Stimulated activated CD8-positive, alpha-beta memory T cell treated with anti-CD3 and anti-CD28 coated beads, Interleukin-12 subunit alpha, Interleukin-12 subunit beta, amount 100 ng/mL, for 4 hours (primary cell): ENCODE measurements at places on chromosomes 4 and X.

DNA sequence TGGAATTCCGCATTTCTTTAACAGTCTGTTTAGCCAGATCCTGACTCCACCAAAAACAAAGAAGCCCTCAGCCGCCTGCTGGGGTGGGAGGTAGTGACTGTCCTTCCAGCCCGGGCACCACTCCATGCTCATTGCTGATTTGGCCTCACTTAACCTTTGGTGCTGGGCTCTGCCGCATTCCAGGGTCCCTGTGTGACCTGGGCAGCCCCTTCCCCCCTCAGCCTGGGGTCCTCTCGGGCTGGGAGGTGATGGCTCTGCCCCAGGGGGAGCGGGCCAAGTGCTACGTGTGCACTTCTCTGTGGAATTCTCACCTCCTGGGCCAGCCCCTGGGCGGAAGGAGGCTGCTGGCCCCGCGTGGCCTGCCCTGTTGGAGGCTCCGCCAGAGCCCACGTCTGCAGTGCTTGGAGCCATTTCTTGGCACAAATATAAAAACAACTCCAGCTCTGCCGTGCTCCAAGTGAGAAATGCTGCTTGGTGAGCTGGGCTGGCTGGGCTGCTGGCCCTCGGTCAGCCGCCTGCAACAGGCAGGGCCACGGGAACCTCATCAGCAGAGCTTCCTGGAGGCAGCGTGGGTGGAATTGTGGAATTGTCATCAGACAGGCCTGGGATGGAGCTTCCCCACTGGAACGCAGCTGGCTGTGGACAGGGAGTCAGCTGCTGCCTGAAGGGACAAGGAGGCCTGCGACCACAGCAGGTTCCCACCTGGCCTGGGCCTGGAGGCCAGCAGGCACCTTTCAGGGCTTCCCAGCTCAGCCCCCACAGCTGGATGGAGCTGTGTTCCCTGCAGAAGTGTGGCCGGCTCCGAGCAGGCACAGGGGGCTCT lies 66.0 kb downstream of the TRMT44 start:
- no peak for DNase-seq

- DNase-seq, result no peak
These were observed 118.6 kb upstream of the TAPT1 start for GRCh38 chr4:16344853-16345252.

- DNase-seq, result no peak
These were observed 17.8 kb downstream of the ZNF185 start for GRCh38 chrX:152915541-152916241.

- DNase-seq, result no peak
These were observed 9.7 kb upstream of the TMEM165 start for GRCh38 chr4:55386073-55386472.

DNA sequence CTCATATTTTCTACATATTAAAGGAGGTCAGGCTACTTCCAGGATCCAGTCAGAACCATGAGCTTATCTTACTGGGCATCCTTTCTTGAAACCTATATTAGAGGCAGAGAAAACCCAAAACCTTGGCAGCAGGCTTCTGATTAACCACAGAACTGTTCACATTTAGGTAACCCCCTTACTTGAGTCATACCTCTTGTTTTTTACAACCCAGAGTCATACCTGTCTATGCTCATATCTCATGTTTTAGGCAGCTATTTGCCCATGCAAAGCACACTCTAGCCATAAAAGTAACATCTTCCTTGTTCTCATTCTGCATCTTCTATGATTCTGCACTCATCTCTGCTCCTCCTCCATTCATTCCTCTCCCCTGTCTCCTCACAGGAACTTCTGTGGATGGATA lies 138.0 kb upstream of the SMIM31 start:
- no peak for DNase-seq

GRCh38 chr4:112418092-112418491 lies 97.9 kb downstream of the NEUROG2 start:
- no peak for DNase-seq

- DNase-seq, result no peak
These were observed 80.8 kb upstream of the RPS6KA3 start for GRCh38 chrX:20347481-20347880.

GRCh38 chr4:15368856-15369255 lies 59.0 kb upstream of the C1QTNF7 start:
- DNase-seq, result no peak

DNA sequence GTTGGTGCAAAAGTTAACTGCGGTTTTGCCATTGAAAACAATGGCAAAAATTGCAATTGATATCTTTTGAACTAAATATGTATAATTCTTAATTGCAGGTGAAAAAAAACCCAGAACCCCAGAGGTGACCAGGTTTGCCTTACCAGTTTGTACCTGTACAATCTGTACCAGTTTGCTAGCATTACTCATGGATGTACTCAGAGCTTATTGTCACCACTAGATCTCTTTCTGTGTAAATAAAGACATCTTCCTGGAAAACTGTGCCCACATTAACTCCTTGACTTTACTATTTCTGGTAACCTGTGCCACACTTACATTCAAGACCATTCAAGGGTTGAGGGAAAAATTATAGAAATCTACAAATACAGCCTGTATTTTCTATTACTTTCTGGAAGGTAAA lies 139.7 kb downstream of the ELOVL6 start:
- DNase-seq, result no peak

DNA sequence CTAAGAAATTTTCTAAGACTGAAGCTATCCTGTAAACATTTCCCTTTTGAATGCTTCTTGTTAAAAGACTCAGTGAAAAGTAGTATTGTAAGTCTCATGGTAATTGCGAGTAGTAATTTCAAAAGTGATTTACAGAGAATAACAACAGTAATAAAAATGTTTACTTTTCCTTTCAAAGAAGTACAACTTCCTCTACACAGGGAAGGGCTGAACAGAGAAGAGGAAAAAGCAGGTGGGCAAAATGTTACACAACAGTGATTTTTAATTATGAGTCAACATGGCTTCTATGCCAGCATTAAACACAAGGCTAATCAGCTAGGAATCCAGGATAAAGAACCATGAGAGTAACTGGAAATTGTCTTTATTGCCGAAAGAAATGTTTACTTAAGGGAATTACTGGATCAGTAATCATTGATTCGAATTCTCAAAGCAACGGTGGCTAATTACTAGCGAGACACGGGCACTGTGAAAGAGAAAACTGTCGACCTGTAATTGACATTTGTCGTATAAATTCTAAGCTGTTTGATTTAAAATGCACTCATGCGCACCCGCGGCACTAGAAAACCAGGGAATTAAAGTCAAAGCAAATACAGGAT lies 15.4 kb downstream of the UTP3 start:
- DNase-seq, result no peak

GRCh38 chrX:32293962-32294700 lies 917.2 kb downstream of the DMD start:
- DNase-seq, result no peak

DNA sequence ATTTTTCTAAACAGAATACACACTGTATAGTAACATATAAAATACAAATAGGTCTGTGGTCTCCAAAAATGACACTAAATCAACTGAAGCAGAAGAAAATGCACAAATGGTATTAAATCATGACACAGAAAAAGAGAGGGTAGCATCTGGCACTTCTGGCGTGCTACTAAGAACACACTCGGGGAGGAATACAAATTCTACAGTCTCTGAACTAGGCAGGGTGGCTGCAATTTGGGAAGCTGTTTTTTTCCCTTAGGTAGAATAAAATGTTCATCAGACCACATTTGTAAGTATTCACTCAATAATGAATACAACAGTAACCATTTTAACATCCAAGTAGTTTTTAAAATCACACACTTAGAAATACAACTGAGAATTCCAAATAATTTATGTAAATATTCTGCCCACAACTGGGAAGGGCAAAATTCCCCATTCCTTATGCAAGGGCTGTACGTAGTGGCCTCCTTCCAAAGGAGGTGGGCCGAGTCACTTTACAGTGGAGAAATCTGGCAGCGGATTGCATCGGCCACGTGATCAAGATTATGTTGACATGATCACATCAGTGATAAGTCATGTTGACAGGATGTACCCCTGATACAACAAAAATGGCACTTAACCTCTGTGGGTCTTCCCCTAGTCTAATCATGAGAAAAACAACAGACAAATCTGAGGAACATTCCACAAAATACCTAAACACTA lies 101.1 kb downstream of the TSPAN5 start:
- DNase-seq, result no peak

DNA sequence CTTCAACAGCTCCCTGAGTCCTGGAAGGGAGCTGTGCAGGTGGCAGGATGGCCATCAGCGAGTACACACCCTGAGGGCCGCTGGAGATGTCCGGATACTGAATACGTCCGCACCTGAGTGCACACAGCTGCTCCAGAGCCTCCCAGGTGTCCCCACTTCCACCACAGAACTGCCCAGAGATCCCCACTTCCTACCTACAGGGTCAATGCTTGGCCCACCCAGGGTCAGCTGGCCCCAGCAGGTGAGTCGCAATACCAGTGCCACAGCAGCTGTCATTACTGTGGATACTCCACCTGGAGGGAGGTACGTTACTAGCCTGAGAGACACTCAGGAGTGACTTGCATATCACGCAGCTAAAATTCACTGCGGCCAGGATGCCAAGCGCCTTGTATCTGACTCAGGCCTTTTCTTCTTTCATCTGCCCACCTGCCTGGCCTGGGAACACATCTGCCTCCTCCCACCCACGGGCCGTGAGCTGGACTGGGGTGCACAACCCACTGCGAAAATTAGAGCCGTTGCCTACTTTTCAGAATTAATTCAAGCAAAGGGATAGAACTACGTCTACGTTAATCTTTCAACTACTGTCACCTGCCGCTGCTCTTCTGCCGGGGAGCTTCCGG lies 9.4 kb downstream of the C4orf50 start:
- no peak for DNase-seq

GRCh38 chr4:54227256-54228055 lies 1.6 kb upstream of the PDGFRA start:
- DNase-seq, result no peak

DNA sequence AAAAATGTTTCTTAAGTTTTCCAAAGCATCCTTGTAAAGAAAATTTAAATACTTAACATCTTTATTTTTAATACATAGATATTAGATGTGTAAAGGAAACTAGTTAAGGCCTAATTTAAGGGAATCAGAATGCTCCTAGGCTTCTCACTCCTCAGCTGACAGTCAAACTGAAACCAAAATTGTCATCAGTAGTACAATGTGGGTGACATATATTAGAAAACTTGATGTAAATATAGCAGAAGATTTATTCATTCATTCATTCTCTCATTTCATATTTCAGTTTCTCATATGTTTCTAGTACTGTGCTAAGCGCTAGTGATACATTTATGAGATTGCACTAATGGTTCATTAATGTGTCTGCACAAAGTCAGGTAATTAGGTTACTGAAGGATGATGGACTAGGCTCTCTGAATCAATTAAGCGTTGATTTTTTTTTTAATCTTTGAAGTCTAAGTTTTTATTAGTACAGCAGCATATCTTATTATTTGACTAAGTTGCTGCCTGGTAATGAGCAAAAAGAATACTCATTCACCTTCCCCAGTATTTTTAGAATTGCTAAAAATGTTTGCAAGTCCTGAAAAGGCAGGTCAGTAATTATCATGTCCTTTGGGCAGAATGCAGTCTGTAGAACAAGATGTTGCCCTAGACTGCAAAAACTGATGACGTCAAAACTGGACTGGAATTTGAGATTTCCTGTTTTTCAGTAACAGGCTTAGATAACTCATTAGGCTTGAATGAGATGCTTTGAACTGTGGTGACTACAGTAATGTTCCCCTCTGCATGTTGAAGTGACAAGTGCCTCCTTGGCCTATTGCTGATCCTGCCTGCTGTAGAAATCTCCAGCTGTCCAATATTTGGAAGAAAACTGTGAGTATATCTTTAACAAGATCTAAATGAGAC lies 128.7 kb downstream of the ARHGAP24 start:
- no peak for DNase-seq

- no peak for DNase-seq
These were observed 321.7 kb upstream of the FSTL5 start for GRCh38 chr4:162485486-162485885.

DNA sequence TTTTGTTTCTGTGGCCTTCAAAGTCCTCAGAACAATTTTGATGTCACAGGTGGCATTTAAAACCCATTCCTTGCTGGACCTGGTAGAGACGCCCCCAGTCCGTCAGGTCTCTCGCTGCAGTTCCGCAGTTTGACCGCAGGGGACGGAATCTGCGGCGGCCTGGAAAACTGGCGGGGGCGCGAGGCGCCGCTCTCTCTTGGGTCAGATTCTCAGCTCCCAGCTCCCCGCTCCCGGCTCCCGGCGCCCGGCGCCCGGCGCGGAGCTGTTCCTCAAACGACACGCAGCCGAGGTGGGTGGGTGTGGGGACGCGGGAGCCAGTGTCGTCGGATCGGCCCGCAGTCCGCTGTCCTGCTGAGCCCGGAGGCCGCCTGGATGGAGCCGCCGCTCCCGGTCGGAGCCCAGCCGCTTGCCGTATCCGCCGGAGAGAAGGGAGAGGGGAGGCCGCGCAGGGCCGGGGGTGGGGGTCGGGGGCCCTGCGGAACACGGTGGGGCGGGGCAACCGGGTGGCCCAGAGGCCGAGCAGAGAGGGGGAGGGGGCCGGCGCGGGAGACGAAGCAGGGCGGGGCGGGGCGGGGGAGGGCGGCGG lies at the start of gene OCRL:
Gene OCRL (plus strand): TSS at position 192 of the 586 bp plus-strand sequence. CDS start 181 bp downstream, at position 373.
- DNase-seq, result no peak

DNA sequence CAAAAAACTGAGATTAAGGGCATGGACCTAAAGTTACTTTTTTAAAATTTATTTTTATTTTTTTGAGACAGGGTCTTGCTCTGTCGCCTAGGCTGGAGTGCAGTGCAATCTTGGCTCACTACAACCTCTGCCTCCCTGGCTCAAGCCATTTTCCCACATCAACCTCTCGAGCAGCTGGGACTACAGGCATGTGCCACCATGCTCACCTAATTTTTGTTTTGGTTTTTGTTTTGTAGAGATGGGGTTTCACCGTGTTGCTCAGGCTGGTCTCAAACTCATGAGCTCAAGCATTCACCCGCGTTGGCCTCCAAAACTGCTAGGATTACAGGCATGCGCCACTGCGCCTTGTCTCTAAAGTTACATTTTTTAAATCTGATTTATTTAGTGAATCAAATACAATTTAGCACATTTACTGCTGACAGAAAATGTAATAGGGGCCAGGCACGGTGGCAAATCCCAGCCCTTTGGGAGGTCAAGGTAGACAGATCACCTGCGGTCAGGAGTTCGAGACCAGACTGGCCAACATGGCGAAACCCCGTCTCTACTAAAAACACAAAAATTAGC lies 38.3 kb downstream of the GUCY1A1 start:
- DNase-seq, result no peak

- no peak for DNase-seq
These were observed 35.4 kb downstream of the FABP2 start for GRCh38 chr4:119286377-119287002.

- no peak for DNase-seq
These were observed 19.1 kb upstream of the PHF8 start for GRCh38 chrX:54063361-54063760.

DNA sequence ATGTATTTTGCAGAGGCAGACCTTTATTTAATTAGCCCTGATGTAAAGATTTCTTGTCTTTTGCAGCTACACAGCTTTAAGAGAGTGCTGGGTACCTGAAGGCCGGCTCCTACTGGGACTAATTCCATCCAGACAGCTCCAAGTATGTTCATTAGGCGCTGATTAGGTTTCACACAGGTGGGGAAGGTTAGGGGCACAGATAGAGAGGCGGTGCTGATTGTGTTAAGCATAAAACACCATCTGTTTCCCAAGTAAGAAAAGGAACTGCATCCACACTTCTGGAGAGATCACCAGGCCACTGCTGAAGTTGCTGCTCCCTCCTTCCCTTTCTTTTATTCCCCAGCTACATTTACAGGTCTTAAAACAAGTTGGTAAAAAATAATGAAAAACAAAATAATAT lies 349.5 kb downstream of the ZIC3 start:
- DNase-seq, result no peak
